Hippocampal formation (tissue), 2 donors: ENCODE measurements at places on chromosomes 3 and 15.

DNA sequence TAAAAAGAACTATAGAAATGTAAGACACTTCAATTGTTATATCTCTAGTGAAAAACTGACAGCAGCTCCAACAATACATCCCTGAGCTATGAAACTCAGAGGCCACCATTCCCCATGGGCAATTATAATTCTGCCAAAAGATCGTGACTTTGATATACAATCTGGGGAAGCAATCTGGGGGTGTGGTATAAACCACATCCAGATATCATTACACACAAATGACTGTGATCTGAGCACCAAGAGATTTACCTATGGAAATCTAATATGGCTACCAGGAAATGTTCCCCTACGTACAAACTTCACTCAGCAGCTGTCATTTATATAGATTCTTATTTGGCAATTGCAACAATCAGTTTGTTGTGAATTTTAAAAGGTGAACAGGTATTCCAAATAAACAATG, 110.3 kb downstream of the FRMD5 start:
- DNase-seq = no peak

- DNase-seq = no peak
These were observed 8.9 kb upstream of the RPS27L start for GRCh38 chr15:63166219-63166618.

- no peak for DNase-seq
These were observed 463.3 kb upstream of the CCDC54 start for GRCh38 chr3:106913966-106914365.

GRCh38 chr15:70974004-70974832, 81.6 kb downstream of the LRRC49 start:
- DNase-seq = no peak

- DNase-seq = no peak
These were observed 20.2 kb upstream of the CFAP161 start for GRCh38 chr15:81113861-81114291.

GRCh38 chr3:197501879-197502620, 53.7 kb downstream of the BDH1 start:
- peak; percentile 56 for DNase-seq

DNA sequence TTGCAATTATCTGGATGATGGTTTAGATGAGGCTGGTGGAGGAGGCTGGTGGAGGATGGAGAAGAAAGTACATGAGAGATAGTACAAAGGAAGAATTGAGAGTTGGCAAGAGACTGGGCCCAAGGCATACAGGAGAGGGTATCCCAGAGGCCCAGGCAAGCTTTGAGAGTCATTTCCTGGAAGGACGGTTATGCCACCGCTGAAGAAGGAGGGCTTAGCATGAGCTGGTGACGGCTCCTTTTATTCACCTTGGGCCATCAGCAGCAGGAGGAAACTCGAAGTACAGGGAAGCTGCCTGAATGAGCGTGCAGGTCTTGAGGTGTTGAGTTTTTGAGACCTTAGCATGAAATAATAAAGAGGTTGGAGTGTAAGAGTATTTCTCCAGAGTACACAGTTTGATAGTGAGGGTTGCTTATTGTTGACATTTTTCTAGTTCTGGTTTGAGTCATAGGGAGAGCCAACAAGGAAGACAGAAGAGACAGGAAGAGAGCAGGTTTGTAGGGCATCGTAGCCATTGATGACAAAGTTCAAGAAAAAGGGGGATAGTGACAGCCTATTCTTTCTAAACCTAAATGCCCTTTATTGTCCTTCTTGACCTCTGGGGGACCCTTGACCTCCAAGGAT, 13.8 kb downstream of the THSD4 start:
- no peak for DNase-seq

GRCh38 chr15:70507772-70508371, 255.5 kb downstream of the UACA start:
- no peak for DNase-seq

- no peak for DNase-seq
These were observed 32.8 kb upstream of the MFSD1 start for GRCh38 chr3:158768881-158769543.

DNA sequence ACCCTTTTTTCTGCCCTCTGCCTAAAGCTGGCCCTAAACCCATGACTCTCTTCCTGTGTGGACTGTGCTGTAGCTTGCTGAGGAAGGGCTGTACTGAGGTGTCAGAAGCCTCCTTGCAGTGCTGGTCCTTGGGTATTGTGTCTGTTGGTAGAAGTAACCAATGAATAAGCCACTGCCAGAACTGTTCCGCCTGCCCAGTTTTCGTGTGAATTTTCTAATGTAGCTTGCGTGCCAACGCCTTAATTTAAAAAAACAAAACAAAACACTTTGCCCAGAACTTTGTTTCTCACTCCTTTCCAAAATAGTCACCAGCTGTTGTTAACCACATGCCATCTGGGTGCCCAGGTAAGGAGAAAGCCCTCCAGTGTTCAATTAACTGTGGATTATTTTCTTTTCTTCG, 101.9 kb downstream of the KLHL25 start:
- DNase-seq = no peak

GRCh38 chr3:150370122-150370602, 37.9 kb upstream of the TSC22D2 start:
- no peak for DNase-seq

DNA sequence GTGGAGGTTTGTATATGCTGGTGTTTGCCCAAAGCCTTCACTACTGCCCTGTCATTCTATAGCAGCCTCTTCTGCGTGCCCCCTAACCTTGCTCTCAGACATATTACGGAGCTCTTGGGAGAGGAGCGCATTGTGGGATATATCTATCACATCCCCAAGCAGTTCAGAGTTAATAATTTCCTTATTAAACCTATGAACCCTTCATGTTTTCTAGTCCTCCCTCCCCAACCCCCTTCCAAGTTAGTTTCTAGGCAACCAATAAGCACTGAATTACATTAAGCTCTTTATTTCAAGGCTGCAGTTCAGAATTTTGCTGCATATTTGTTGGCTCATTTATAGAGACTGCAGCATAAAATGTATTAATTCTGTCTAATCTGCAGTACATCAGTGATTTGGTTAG, 57.3 kb upstream of the GRM7 start:
- no peak for DNase-seq

DNA sequence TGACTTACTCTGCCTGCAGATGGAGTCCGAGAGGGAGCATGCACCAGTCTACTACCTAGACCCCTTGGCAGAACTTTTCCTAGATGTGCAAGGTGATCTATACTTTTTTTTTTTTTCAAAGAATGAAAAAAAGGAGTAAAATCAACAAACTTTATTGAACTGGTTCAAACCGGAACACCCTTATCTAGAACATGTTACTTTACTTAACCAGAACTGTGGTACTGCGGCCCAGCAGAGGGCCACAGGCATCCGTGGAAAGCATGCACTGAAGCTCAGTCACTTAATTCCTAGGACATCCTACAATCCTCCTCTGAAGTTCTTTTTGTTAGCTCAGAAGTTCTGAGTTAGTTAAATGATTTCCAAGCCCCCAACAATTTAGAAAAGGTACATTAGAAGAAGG, 21.6 kb downstream of the CHAC1 start:
- DNase-seq = no peak

GRCh38 chr3:69719587-69720122, 19.6 kb upstream of the MITF start:
- no peak for DNase-seq

DNA sequence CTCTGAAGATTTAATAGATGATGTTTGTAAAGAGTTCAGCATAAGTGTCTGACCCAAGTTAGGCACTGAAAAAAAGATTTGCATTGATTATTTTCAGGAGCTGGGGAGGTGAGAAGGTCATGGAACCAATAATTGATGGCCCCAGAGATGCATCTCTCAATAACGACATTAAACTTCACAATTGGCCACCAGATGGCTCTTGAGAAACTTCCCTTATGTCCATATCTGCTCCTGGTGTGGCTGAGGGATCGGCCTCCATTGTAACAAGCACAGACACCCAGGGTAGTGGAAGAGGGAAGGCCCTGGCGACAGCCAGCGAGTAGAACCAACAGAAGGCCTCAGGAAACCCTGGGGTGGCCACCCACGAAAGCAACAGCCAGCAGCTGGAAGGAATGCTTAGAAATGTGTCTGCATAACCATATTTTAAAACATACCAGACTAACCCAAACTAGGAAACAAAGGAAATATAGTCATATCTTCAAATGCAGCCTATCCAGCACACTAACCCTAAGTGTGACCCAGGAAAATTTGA, 536.7 kb downstream of the SOX2 start:
- DNase-seq = no peak

- DNase-seq = no peak
These were observed 72.3 kb downstream of the ITGB5 start for GRCh38 chr3:124814620-124815421.

GRCh38 chr3:52032702-52033408, 23.5 kb downstream of the DUSP7 start:
- no peak for DNase-seq

DNA sequence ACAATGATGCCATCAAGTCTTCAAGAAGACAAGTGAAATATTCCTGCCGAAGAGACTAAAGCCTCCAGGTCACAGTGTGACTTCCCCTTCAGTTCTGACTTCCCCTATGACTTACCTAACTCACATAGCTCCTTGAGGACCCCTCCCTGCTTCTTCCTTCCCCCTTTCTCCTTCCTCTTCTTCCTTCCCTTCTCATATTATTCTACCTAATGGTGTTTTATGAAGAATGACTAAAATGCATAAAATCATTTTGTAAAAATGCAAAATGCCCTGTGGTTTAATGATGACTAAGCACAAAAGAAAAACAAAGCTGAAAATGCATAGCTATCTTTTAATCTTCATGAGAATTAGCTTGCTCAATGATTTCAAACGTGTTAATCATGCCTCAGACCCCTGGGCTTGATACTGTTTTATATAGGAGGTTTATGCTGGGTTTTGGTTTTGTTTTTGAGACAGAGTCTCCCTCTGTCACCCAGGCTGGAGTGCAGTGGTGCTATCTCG, 26.1 kb upstream of the TM4SF4 start:
- no peak for DNase-seq

DNA sequence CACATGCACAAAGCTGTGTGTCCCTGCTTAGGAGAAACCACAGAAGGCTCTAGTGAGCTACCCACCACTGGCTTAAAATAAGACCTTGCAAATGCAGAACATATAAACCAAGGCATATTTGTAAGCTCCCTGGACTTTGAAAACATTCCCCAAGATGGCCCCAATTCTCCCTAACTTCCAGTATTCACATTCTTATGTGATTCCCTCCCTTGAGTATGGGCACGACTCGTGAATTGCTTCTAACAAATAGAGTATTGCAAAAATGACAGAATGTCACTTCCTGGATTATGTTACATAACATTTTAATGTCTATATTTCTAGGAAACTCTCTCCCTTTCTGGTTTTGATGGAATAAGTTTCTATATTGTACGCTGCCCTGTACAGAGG, 131.8 kb upstream of the MCTP2 start:
- DNase-seq = no peak

DNA sequence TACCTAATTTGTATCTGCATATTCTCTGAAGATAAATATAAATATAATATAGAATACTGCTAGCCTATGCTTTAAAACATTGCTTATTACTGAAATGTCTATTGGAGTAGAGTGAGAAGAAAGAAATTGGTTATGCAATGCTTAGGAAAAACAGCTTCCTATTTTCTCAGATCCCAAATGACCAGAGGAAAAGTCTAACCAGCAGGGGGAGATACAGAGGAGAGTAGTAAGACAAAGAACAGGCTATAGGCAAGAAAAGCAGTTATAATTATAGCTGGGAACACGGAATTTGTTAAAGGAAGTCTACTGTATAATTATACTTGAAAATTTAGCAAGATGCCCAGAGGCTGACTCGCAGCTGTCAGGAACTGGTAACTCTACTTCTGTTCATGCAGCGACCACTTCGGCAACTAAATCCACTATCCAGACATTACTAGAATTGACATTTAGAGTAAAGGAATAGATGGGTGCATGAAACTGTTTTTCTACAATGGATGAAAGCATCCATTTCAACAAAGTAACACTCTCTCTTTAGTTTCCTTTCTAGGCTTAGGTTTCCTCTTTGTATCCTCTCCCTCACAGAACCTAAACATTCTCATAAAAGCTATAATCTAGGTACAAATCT, 97.2 kb downstream of the TBC1D5 start:
- no peak for DNase-seq

- no peak for DNase-seq
These were observed 292.5 kb downstream of the CHST2 start for GRCh38 chr3:143412084-143412483.

- DNase-seq = peak; percentile 21
These were observed 4.9 kb upstream of the MAGEF1 start for GRCh38 chr3:184716622-184717398.

GRCh38 chr3:171054921-171055320, 28.4 kb upstream of the SLC2A2 start:
- no peak for DNase-seq

DNA sequence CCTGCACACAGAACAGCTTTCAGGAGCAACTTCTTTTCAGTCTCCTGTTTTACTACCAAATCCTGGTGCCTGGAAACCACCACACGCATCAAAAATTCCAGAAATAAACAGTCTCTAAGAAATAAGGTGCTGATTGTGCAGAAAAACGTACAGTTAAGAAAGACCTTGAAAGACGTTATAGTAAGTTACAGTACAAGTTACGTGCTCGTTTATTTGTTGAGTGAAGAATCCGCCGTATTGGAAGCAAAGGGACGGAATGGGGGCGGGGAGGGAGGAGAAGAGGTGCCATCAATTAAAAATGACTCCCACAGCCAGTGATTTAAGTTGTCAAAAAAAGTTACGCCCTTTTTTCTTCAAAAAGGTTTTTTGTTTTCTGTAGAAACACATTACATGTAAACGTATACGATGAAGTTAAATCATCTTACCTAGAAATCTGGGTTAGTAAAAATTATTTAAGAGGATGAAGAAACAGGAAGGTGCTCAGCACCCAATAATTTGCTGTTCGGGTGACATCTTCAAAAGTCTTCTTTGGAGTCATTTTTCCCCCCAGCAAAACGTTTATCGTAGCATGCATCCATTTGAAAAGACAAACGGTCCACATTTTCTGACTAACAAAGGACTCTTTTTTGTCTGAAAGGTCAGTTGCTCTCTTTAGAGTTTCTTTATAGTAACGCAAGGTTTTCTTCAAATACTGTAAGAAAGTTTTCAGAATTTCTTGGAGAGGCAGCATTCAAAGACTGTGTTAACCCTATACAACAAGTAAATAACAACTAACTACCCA, 782 bp upstream of the UACA start:
- DNase-seq = no peak

GRCh38 chr3:125381743-125382142, 6.6 kb upstream of the ZNF148 start:
- no peak for DNase-seq

GRCh38 chr15:88032787-88033186, 223.8 kb downstream of the NTRK3 start:
- DNase-seq = no peak

DNA sequence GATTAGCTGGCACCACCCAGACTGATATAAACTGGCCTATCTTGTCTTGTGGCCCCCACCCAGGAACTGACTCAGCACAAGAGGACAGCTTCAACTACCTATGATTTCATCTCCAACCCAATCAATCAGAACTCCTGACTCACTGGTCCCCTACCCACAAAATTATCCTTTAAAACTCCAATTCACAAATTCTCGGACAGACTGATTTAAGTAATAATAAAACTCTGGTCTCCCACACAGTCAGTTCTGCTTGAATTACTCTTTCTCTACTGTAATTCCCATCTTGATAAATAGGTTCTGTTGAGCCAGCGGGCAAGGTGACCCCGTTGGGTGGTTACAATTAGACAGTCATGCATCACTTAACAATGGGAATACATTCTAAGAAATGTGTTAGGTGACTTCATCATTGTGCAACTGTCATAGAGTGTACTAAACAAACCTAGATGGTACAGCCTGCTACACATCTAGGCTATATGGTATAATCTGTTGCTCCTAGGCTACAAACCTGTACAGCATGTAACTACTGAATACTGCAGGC, 48.1 kb upstream of the MAP4 start:
- DNase-seq = no peak

- no peak for DNase-seq
These were observed 29.4 kb downstream of the ABCC5 start for GRCh38 chr3:183988216-183988790.
